Lung (tissue), 17 donors: ENCODE measurements at places on chromosomes 1 and 21. TPM values are rescaled to one million over a fixed set of nuclear protein-coding genes. Genes with fewer than 3 reads are reported as not detected.

Gene TCEA3
- total RNA-seq = 26.5 TPM

Gene LMX1A
- total RNA-seq = not detected

Gene NR5A2
- total RNA-seq = 3.2 TPM

Gene IGSF5
- not detected for total RNA-seq

Gene ICOSLG
- total RNA-seq = 4.0 TPM
